ENCODE measurements at places on chromosomes 2 and 18.

GRCh38 chr18:12911929-12912703, 28.1 kb upstream of the PTPN2 start:
- DNase-seq: no peak

- DNase-seq: no peak
These were observed 82.0 kb upstream of the TTC39C start for GRCh38 chr18:23932385-23933067.

GRCh38 chr2:127770973-127771735, 39.8 kb downstream of the WDR33 start:
- DNase-seq: no peak

GRCh38 chr18:11037533-11038240, 111.7 kb downstream of the PIEZO2 start:
- no peak for DNase-seq

DNA sequence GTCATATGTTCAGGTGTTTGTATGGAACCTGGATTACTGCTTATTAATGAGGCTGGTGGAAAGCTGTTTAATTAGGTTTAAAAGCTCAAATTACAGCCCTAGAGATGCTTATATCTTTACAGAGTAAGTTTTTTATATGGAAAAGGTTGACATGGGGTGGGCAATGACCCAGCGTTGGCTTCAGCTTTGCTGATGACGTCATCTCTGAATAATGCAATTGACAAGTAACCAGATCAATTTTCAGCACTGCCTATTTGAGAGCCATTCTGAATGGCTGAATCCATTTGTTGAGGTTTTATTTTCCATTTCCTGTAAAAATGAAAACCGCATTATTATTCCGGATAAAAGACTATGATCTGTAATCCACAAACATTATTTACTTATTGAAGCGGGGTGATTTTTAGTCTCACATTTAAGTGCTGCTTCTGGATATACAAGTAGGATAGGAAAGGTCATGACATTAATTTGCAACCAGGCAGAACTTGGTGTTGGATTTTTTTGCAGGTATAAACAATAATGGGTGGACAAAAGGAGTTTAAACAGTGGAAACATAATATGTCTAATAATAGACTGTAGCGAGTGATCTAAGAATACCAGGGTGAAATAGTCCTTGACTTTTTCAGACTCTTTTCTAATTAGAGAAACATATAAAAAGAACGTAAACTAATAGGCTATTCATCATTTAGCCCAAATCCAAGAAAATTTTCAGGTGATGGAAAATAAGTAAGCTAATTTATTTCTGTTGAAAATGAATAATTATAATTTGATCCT, 2.7 kb downstream of the PPP1R1C start:
- no peak for DNase-seq

DNA sequence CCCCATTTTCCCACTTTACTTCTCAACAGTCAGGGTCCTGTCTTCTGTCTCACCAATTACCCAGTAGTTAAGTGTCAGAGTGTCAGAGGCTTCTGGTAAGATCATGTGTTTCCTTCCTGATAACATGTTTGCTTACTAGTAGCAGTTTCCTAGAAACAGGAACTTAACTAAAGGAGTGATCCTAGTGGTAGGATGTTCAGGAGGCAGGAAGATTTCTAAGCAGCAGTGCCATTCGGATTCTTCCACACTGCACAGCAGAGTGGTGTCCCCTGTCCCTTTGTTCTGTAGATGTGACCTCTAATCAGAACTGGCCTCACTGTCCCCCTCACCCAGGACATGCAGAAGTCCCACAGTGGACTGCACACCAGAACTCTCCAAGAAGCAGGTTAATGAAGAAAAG, 221.8 kb upstream of the OSR1 start:
- no peak for DNase-seq

DNA sequence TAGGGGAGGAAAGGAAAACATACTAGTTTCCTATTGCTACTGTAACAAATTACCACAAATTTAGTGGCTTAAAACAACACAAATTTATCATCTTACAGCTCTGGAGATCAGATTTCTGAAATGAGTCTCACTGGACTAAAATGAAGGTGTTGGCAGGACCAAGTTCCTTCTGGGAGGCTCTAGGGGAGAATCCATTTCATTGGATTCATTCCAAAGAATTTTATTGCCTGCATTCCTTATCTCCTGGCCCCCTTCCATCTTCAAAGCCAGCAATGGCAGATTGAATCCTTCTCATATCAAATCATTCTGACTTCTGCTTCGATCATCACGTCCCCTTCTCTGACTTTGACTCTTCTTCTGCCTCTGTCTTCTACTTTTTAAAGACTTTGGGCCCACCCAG, 250.9 kb downstream of the IRS1 start:
- DNase-seq: no peak

DNA sequence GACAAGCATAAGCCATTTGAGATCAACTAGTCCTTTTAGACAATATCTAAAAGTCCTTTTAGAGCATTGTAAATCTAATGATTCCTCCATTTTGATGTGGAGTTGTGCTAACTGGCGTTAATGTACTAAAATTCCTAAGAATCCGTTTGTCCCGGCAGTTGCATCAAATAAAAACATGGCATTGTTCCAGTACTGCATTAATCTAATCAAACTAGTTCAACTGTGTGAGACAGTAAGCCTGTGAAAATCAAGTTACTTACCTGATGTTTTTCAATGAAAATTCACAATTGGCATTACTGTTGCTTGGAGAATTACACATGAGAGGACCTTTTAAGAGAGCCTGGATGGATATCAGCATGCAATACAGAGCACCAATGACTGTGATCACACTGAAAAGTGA, 13.3 kb downstream of the TM4SF20 start:
- DNase-seq: no peak

DNA sequence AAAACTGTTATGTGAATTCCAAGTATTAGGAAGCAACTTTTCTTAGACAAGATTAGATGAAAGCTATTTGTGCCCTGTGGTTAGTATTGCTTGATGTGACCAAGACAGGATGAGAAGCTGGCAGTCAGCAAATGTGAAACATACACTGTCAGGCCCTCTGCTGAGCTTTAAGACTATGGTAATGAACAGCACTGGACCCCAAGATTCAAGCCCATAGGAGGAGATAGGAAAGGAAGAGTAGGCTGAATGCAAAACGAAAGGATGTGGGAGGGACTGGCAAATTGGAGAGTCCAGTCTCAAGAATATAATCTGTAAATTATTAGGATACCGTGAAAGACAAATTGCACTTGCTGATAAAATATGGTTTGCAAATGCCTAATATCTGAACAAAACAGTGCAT, 16.4 kb downstream of the BZW1 start:
- DNase-seq: no peak

DNA sequence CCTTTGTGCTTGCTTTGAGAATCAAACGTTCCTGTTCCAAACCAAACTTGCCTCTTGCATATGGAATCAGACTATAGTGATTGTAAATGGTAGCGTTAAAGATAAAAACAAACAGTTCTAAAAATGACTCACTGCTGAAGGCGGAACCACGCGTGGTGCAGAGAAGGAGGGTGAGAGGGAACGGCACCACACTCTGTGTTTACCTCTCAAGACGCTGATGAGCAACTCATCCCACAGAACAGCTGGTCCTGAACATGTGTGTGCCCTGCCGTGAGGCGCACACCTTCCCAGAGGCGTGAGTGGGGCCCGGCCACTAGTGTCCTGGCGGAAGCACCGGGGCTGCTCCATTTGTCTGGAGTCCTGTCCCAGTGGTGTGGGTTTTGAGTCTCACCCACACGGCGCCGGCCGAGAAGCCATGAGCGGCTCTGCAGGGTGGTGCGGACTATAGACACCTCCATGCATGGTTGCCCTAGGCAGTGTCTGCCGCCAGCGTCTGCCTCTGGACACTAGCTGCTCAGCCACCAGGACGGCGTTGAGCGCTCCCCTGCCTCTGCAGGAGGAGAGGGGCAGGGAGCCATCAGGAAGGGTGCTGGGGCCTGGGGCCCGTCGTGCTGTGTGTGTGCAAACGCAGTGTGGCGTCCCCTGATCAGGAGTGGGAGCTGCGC, 52.1 kb downstream of the NFATC1 start:
- no peak for DNase-seq

GRCh38 chr2:17401096-17401495, 117.1 kb downstream of the RAD51AP2 start:
- no peak for DNase-seq

GRCh38 chr2:206657087-206657486, 14.8 kb downstream of the FAM237A start:
- no peak for DNase-seq

DNA sequence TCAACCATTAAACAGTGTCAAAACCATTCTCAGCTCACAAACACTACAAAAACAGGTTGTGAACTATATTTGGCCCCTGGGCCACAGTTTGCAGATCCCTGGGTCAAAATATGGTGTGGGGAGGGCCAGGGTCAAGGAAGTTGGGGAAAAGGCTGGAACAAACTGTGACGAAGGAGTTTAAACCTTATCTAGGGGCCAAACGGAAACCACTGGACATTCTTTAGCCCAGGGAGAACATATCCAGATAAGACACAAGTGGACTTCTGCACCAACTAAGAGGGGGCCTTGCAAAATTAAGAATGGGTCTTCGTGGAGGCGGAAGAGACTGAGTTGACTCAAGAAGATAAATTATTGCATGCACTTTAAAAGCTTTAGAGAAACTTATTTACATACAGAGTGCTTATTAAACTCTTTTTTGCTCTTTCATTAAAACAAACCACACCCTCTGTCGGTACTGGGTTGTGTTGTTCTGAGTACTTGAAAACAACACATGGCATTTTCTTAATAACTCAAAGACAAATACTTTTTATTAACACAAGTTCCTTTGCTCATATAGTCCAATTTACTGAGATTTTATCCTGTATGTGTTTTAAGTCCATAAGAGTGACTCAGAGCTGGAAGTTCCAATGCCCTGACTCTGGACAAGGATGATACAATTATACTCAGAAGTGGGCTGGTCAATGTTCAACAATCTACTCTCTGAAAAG, 5.3 kb upstream of the ASAP2 start:
- no peak for DNase-seq

GRCh38 chr18:70086085-70086484, 119.4 kb downstream of the RTTN start:
- no peak for DNase-seq

DNA sequence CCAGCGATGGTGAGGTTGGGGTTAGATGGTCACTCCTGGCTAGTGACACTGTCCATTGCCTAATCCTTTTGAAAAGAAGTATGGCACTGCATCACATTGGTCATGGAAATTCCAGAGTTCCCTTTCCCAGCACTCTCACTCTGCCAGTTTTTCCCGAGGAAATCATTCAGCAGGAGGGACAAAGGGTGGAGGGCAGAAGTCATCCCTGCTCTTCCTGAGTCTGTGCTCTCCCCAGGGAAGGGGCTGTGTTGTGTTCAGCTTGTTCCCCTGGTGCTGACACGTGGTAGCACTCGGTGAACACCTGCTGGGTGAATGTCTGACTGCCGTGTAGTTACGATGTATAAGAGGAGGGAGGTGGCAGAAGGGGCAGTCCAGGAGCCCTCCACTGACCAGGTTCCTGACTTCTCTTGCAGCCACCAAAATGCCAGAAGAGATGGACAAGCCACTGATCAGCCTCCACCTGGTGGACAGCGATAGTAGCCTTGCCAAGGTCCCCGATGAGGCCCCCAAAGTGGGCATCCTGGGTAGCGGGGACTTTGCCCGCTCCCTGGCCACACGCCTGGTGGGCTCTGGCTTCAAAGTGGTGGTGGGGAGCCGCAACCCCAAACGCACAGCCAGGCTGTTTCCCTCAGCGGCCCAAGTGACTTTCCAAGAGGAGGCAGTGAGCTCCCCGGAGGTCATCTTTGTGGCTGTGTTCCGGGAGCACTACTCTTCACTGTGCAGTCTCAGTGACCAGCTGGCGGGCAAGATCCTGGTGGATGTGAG, 21.6 kb downstream of the STEAP3 start:
- DNase-seq: no peak

DNA sequence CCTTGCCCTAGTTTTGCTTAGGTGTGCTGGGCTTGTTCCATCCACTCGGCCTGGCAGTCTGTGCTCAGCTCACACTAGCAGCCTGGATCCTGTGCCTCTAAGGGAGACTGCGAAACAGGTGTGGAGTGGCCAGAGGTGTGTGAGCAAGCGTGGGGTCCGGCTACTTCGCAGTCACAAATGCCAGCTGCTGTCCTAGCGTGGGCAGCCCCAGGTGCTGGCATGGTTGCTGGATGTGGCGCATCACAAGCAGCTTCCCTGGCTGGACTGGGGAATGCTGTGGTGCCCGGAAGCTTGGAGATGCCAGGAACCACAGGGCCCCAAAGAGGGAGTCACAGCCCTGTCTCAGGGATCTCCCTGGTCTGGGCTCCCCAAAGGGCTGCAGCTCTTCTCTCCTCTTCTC, 119.0 kb upstream of the TMEFF2 start:
- no peak for DNase-seq

GRCh38 chr2:152186262-152186661, 10.7 kb upstream of the STAM2 start:
- no peak for DNase-seq

DNA sequence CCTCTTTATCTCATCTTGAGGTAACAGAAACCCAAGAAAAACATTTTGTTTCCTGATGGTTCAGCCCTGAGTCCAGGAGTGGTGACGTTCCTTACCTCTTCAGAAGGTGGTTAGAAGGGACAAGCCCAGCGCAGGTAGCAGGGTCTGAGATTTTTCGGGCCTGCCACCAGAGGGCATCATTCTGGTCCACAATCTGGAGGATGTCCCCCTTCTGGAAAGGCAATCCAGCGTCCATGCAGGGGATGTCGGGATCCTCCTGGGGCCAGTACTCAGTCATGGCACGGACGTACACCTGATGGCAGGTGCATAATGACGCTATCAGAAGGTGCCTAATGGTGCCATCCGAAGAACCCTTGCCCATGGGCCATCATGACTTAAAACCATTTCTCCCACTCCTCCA, 17.7 kb downstream of the MPP4 start:
- DNase-seq: no peak

- DNase-seq: no peak
These were observed 85.4 kb upstream of the MYO3B start for GRCh38 chr2:170092436-170093060.

GRCh38 chr2:57552885-57553284, 493.7 kb upstream of the VRK2 start:
- DNase-seq: no peak

DNA sequence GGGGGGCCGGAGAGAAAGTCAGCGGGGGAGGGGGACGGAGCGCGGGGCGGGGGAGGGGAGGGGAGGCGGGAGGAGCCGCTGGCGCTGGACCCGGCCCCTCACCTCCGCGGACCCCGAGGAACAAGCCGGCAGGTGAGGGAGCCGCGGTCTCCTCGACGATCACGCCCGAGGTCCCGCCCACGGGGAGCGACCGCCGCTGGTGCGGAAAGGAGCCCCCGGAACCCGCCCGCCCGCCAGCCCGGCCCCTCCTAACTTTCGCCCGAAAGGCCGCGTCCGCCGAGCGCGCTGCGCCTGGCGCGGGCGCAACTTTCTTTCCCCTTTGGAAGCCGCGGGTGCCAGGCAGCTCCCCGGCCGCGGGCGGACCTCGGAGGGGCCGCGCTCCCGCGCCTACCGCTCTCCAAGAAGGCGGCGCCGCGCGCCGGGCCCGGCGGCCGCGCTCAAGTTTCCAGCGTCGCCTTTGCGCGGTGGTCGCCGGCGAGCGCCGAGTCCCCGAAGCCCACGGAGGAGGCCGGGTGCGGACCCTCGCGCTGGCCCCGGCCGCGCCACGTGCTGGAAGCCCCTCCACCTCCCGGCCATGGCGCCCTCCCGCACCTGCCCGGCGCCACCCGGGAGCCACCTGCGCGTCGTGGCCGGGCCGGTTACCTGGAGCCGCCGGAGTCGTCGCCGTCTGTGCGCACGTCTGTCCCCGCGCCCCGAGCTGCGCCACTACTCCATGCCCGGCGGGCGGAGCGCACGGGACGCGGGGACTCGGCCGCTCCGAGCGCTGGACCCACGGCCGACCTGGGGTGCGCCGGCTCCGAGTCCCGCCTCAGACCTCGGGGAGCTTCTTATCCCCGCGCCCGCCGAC, at the start of gene ALKAL2:
Gene ALKAL2 (minus strand): TSS at position 181 of the 847 bp plus-strand sequence. CDS start 256 bp downstream, outside the sequence.
- DNase-seq: no peak

GRCh38 chr2:67242456-67242855, 154.7 kb upstream of the ETAA1 start:
- no peak for DNase-seq

Data from left ventricle myocardium inferior (tissue), 1 donor.